ENCODE measurements at places on chromosomes 1 and 21.

DNA sequence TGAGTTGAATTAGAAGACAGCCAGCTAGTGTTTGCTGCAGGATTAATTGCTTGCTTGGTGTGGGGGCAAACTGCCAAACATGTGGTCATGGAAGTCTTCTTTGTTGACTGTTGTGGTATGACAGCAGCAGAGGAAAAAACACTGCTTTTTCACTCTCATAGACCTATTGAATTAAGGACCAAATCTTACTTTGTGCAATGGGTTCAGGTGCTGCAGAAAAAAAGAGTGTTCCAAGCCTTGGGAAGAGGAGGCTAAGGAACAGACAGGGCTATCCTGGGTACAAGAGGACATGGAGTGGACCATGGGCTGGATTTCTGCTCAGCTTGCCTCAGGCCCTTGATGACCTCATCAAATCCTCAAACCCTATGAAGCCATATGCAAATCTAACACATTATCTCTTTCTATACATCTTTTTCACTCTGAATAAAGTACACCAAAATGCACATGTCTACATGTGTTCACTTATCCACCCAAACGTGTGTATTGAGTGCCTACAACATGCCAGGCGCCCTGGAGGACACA lies 61.5 kb downstream of the SIPA1L2 start:
- DNase-seq = no peak

DNA sequence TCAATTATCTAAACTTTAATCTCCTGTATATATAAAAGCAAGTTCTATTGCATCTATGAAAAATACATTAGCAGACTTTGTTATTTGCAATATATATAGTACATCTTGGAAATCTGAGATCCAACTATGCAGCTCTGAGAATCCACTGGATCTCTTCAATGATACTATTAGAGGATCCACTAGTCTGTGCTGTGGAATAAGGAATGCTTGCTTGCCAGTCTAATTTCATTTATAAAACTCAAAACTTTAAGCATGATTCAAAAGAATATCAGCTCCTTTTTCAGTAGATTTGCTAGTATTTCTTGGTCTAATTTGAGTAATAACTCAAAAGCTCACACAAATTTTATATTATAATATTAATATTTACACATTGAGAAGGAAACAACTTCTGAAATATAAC lies 115.1 kb downstream of the SPATA6 start:
- DNase-seq = no peak

DNA sequence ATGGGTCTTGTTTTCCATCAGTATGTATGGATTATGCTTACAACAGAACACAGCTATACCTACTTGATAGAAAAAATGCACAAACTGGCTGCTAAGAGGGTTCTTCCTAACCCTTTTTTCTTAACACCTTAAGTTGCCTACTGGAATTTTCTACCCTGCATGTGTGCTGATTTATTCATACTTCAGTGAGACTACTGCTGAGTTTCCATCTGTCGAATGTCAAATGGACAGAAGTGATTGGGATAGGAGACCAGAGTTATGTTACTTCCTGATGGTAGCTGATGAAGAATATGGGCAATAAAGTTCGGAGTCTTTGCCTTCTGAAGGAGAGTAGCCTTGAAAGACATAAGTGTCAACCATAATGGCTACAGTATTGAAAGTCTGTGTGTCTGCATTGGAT lies 6.5 kb upstream of the DNM3 start:
- no peak for DNase-seq

DNA sequence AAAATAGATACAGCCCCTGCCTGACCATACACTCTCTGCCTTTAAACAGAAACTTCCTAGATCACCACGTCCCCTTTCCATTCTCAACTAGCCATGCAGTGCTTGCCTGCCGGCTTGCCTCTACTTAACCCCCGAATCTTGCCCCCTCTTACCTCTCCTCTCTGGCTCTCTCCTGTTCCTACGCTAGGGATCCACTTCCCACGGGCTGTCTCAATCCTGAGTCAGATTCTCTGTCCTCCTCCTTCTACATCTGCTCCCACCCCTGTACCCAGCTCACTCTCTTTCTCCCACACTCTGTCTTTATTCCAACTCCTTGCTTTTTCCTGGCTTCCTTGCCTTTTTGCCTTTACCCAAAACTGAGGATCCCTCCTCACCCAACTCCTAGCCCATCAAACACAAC lies 29.3 kb downstream of the ATF3 start:
- DNase-seq = no peak

- DNase-seq = no peak
These were observed 17.2 kb upstream of the SLC19A1 start for GRCh38 chr21:45559216-45560105.

DNA sequence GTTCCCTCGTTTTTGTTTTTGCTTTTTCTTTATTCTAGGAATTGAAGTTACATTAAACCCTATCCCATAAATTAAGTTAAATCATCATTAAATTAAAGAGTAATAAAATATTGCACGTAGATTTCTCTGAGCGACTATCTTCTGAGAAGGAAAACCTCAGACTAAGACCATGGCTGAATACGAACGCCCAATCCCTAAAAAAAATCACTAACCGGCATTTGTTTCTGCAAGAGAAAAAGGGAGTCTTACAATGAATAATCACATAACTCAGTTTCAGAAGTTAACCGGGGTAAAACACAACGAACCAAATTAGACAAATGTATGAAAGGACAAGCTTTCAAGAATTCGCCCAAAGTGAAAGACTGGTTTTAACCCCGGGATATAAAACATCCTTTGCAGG lies 1.3 kb downstream of the PIK3R3 start:
- no peak for DNase-seq

Measured in T-helper 9 cell (primary cell).